ENCODE measurements at places on chromosomes 5 and 9.
A peak's percentile ranks its signal among the peaks of the same experiment; 100 is the strongest.

- no peak for DNase-seq
Measured at GRCh38 chr5:150146862-150147601, 8.6 kb downstream of the PDGFRB start.

DNA sequence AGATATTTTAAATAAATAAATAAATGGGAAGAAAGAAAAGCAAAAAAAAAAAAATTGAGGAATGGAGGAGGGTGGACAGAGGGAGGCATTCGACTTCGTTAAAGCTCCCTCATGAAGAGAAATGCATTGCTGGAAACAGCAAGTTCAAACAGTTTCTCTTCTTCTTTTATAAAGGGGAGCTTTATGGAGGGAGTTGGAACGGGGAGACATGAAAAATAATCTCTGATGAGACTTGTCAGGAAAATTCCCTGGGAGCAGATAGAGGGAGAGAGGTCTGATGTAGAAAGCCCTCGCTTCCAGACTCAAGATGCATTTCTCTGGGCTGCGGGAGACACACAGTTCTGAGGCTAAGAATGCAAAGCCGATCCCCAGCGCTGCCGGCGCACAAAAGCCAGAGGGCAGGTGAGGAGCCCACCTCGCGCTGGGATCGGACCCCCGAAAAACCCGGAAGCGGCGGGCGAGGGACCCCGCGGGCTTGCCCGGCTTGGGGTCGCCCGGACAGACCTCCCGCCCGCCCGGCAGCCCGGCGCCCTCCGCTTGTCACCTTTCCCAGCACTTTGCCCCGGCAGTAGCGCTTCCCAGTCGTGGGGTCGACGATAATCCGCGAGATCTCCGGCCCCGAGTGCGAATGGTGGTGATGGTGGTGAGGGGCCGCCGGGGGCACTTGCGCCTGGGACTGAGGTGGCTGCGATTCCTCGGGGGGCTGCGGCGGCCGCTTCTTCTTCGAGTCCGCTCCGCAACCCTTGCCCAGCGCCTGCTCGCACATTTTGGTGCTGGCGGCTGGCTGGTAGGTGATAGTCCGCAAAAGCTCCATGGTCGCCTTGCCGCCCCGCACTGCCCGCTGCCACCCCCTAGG, 512 bp downstream of the PLK2 start:
- DNase-seq = peak; percentile 54

DNA sequence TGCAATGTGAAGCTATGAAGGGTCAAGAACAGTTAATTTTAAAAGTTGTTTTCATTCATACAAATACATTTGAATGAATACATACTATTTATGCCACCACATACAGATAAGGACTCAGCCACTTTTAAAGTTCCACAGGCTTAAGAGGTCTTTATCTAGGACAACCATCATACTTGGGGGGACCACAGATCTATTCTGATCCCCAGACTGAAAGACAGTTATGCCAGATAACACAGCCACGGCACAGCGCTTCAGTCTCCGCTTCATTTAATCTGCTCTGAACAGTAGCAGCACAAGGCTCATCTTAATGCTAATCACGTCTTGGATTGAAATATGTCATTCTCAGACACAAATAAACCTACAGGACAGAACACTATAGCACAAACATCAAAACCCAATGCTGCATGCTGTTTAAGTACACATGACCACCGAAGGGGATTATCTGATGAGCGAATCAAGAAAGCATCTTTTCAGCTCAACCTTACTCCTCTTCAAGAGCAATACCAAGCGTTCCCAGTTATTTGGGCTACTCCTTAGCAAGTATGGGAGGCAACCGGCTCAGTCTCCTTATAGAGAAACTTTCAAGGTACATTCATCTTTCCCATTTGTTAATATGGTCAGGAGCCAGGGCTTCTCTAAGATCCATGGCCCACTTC, 33.3 kb downstream of the PUM3 start:
- no peak for DNase-seq

- no peak for DNase-seq
Measured at GRCh38 chr5:95895771-95896170, 65.9 kb downstream of the ELL2 start.

GRCh38 chr9:89462199-89462598, 35.7 kb downstream of the SEMA4D start:
- no peak for DNase-seq

GRCh38 chr5:154995679-154996078, 17.9 kb upstream of the KIF4B start:
- no peak for DNase-seq

- DNase-seq = peak; percentile 41
Measured at GRCh38 chr5:167413506-167413905, 877.9 kb upstream of the WWC1 start.

DNA sequence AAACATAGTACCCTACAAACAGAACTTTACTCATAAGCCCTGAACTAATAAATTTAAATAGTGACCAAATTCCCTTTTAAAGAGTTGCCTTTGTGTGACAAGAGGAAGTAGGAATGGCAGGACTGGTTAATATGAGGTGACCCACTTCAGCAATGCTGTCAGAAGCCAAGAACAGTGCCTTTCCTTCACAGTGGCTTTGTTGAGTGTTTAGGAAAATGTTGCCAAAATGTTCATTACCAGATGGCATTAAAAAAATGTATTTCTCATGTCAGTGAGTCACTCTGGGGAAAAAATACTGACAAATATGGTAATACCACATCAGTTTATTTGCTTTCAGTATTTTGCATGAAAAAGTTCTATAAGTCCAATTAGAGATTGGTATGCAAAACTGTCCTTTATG, 103.3 kb downstream of the DIRAS2 start:
- no peak for DNase-seq

DNA sequence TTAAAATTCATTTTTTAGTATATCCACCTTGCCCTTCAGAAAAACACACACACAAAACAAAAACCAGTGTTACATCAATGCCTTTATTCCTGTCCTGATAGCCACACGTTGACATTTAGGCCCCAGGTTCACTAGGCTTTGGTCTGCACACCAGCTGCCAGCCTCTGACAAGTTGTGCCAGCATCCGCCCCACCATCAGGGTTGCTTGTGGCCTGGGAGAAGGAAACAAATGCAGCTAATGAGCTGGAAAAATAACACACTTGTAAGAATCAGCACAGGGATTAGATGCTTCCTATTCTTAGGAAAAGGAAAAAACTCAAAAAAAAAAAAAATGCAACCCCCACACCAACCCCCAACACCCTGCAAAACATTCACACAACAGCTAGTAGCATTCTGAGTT, 404.0 kb upstream of the GRIA1 start:
- no peak for DNase-seq

- DNase-seq = peak; percentile 76
Measured at GRCh38 chr9:128249908-128250838, 25.6 kb downstream of the GOLGA2 start.

DNA sequence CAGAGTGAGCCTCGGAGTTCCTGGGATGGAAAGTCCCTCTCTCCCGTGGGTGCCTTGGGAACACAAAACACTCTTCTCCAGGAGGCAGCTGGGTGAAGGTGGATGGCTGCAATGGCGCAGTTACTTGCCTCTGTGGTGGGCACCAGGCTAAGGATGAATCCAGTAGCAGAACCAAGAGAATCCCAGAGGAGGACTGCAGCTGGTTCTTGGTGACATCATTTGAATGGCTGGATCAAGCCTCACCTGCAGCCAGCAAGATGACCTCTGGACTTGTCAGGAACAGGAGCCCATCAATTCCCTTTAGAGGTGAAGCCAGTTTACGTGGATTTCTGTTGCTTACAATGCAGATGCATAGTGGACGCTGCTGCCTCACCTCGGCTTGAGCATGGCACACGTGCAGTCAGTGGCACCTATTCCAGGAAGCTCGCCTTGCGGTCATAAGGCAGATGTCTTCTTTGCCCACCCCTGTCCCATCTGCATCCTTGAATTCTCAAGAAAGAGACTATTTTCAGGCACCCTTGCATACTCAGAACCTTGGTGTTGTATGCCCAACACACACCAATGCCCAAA, 34.1 kb upstream of the ADAMTS2 start:
- DNase-seq = no peak
